ENCODE measurements at places on chromosomes 5 and 9.

DNA sequence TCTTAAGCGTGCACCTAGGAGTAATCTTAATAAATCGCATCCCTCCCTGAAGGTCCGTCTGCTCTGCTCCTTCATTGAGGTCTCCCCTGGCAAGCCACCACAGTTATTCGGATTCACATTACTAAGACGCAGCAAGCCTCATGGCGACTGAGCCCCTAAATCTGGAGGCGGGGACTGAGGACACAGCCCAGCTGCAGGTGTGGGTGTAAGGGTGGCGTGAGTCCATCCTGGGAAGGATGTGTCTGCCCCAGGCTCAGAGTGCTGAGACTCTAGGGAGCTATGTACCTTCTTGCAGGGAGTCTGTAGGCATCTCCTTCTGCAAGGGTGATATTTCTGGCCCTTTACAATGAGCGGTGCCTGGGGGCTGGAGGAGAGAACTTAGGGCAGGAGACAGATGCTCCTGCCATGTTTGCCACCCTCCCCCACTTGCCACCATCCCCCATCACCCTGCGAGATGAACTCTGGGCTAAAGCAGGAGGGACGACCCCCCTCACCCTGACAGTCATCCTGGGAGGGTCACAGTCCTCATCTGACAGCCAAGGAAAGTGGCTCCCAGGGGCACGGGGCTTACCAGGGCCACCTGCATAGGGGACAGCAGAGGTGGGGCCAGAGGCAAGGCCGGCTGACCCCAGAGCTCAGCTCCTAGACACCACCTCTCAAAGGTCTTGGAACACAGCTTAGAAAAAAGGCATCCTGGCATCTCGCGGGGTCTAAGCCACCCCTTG, 76.4 kb upstream of the FCN1 start:
- DNase-seq = no peak

- DNase-seq = no peak
Observed at GRCh38 chr5:5658889-5659465, 236.5 kb downstream of the ICE1 start.

- no peak for DNase-seq
Observed at GRCh38 chr5:33283243-33283642, 157.5 kb upstream of the TARS1 start.

DNA sequence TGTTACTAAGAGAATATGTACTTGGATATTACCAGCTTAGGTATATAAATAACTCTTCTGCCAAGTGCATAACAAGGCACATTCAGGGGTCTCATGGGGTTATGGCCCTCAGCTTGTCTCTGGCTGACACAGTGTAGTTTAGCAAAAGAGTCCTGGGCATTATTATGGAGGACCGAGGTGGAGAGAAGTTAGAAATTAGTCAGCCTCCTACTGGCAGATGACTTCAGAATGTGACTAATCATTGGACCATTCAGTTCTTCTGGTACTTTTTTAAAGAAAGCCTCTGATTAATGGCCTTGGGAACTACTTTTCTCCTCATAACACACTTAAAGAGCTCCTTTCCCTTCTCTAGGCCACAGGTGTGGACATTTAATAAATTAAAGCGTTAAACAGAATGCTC, 178.9 kb downstream of the SH3GL2 start:
- DNase-seq = no peak

- DNase-seq = no peak
Observed at GRCh38 chr9:75464726-75465125, 376.4 kb downstream of the OSTF1 start.

GRCh38 chr5:161719157-161719556, 33.6 kb downstream of the GABRA6 start:
- no peak for DNase-seq

DNA sequence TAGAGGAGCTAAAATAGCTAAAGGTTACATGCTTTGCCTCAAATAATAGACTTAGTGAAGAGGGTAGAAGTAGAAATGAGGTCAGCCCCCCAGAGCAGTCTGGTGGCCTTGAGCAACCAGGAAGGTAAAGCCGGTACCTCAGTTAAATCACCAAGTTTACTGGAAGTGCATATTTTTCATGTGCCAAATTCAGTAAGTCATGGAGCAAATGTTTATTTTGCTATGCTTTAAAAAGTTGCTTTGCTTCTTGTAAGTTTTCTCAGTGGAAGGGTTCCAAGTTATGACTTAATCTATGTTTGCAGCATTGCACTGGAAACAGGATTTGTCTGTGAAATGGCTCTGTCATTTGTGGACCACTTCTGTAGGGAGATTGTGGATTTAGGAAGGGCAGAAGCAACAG, 256.7 kb downstream of the ARRDC3 start:
- no peak for DNase-seq

GRCh38 chr5:56429110-56429561, 196.0 kb upstream of the ANKRD55 start:
- DNase-seq = no peak

GRCh38 chr9:35448496-35448895, 41.4 kb upstream of the RUSC2 start:
- DNase-seq = no peak

GRCh38 chr5:169070413-169070812, 230.5 kb downstream of the SLIT3 start:
- DNase-seq = no peak

GRCh38 chr9:127793093-127793708, 7.4 kb downstream of the CDK9 start:
- no peak for DNase-seq

DNA sequence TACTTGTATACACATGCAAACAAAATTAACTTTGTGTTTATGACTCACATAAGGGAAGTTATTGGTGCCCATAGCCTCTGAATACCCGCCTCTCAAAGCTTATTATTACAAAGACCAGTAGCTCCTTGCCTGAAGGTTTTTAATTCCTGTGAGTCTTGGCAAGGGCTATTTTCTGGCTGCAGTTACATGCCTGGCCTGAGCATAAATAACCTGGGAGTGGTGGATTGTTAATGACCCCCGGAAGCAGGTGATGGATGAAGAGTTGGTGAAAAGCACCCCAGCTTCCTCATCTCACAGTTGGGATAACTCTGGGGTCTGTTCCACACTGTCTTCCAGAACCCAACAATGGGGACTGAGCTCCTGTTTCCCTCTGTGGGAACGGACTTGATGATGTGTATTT, 594.5 kb downstream of the PDE4D start:
- no peak for DNase-seq

- DNase-seq = no peak
Observed at GRCh38 chr9:34279411-34279810, 49.7 kb downstream of the KIF24 start.

DNA sequence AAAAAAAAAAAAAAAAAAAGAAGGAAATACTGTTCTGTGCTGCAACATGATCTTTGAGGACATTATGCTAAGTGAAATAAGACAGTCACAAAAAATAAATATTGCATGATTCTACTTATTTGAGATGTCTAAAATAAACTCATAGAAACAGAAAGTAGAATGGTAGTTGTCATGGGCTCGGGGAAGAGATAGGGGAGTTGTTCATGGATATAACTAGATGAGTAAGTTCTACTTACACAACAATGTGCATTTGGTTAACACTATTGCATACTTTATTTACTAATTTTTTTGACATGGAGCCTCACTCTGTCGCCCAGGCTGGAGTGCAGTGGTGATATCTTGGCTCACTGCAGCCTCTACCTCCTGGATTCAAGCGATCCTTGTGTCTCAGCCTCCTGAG, 15.2 kb downstream of the MAML1 start:
- DNase-seq = no peak

- DNase-seq = no peak
Observed at GRCh38 chr5:142286111-142286510, 38.7 kb downstream of the SPRY4 start.

GRCh38 chr9:16387382-16387781, 483.1 kb downstream of the BNC2 start:
- DNase-seq = no peak

DNA sequence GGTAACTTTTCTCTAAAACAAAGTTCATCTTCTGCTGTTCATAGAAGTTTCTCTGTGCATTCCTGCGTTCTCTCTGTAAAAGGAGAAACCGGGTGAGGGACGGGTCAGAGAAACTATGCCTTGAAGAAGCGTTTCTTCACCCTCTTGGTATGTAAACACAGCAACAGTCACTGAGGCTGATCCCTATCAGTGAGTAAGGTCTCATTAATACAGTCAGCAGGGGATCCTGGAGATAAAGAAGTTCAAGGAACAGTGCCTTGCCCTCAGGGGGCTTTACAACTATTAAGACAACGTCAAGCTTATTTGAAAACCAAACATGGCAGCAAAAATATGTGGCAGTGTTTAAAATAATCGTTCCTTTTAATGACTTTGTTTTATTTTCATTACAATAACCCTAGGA, 202.9 kb upstream of the IL12B start:
- no peak for DNase-seq

Measured in SK-N-MC (cell line).